ENCODE measurements at places on chromosomes 3 and 15.

DNA sequence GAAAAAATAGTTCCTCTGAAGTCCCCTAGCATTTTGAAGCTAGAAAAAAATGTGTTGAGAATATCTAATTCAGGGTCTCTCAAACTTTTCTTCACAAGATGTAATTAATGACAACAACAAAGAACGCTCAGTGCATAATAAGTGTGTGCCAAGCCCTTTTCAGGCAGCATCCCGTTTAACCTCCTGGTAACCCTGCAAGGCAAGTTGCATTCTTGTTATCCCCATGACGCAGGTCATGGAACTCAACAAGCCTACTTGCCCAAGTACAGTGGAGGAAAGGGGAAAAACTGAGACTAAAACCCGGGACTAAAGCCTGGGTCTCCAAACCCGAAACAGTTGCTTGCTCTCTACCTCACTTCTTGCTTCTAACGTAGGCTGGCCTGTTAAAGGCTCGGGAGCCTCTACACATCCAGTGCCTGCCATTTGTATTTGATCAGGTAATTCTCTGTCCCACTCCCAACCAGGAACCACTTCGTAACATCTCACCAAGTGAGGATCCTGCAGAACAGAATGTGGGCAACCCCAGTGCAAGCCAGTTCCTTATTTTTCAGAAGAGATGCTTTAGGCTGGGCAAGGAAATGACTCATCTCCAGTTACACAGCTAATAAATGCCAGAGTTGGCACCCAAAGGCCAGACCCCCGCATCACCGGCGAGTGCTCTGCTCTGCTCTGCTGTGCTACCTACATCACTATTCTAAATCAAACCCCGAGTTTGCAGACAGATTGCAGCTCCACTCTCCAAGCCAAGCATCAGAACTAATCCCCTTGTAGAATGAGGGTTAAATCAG, 28.3 kb downstream of the LMCD1 start:
- no peak for DNase-seq

DNA sequence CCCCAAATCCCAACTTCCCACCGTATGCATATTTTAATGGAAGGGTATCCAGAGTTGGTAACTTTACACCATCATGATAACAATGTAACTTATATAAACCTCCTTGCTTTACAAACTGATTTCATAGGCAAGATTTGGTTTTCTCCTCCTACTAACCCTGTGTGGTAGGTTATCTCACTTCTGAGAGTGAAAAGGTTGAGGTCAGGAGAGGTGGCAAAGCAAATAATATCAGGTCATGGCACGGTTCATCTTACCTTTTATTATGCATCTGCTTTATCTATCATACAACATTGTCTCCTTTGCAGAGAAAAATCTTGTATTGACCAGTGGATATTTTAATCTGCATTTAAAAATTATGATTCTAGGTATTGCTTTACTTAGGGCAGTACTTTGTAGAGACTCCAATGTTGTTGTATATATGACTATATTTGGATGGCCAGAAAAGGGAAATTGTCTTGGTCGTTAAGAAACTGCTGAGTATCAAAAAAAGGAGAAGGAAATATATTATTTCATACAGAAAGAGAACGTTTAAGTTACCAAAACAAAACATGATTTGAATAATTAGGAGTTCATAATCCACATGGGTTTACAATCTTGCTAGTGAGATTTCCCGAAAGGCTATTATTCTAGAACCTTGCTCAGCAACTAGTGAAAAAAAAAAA, 30.4 kb downstream of the NFKBIZ start:
- no peak for DNase-seq

GRCh38 chr3:133408366-133408765, 8.5 kb downstream of the BFSP2 start:
- DNase-seq, result no peak

- DNase-seq, result no peak
These were observed 43.6 kb upstream of the PLXNA1 start for GRCh38 chr3:126939338-126939718.

DNA sequence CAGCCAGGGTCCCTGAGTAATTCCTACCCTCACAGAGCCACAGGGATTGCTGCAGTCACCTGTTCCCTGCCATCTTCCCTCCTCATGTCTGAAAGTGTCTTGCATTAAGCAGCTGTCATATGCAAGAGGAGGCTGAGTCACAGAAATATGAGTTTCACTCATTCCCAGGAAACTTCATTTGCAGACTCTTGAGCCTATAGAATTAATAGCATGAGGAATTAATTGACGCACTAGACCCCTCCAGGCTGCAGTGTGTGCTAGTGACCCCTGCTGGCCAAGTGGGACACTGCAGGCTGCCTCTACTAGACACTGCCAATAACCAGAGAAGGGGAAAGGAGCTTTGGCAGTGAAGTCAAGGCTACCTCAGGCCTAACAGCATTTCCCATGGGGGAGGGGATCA, 50.6 kb upstream of the SLC6A1 start:
- no peak for DNase-seq

DNA sequence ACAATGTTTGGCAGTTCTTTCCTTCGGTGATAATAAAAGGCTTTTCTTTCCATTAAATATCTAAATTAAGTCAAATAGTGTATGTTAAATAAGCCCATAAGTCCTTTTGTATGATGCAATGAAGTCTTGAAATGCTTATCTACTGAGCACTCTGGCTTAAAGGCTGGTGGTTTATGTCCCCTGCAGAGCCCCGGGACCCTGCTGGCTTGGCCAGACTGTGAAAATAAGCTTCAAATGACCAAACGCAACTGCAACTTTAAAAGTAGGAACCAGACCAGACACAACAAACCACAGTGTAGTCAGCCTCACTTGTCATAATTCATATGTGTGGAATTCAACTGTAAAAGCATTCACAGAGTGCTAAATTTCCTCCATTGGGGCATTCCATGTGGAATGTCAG, 72.5 kb downstream of the FOXP1 start:
- no peak for DNase-seq

- no peak for DNase-seq
These were observed 50.3 kb downstream of the SHQ1 start for GRCh38 chr3:72797773-72798543.
